ENCODE measurements at places on chromosomes 12 and 14. TPM values are rescaled to one million over a fixed set of nuclear protein-coding genes. Genes with fewer than 3 reads are reported as not detected.
A peak's percentile ranks its signal among the peaks of the same experiment; 100 is the strongest.

DNA sequence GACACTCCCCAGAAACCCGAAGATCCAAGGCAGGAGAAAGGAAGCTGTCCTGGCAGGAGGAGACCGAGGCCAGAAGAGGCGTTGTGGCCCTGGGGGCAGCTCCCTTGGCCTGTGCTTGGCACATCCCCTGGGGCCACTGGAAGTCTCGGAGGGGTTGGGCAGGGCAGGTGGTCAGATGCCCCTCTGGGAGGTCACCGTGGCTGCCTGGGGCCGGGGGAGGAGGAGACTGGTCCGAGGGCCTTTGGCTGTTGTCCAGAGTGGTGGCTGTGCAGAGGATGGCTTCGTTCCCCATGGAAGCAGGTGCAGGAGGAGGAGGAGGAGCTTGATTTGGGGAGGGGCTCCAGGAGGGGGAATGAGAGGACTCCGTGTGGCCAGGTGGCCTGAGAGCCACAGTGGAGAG lies 3.3 kb upstream of the NUDT14 start:
- DNase-seq = no peak

The DENR gene
- 27.0 TPM for total RNA-seq

- DNase-seq = no peak
Measured at GRCh38 chr12:32559434-32559833, 119.7 kb upstream of the DNM1L start.

The STXBP6 gene
- 2.8 TPM for total RNA-seq

GRCh38 chr12:66979251-66979650 lies 289.9 kb upstream of the CAND1 start:
- no peak for DNase-seq

The KRT85 gene
- not detected for total RNA-seq

DNA sequence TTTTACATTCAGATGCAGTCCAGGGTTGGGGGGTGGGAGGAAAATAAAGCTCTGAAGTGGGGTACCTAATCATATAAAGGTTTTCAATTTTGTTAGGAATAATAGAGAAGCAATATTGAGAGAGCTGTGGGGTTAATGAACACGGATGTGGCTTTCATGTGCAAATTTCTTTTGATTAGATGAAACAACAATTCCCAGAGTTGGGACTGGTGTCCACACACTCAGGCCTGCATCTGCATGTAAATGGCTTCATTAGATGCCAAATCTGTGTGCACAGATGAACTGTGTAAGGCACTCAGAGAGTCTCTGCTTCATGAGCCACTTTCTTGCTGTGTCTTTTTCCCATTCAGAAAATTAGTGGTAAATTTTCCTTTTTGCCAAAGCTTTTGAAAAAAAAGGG lies 377.1 kb upstream of the NOVA1 start:
- DNase-seq = no peak

DNA sequence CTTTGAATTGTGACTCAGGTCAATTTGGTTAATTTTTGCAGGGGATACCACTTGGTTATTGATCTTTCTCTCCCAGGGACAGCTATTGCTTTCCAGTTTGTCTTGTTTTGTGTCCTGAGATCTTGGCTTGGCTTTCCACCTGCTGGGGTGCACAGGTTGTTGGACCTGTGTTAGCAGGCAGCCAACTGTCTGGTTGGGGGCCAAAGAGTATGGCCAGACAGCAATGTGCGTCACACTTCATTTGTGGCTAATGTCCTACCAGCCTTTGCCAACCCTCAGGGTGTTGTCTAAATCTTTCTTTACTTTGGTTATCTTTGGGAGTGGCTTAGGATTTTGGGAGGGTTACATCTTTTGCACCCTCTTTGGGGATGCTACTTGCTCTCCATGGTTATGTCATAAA lies 494.9 kb upstream of the ATP2B1 start:
- DNase-seq = no peak

DNA sequence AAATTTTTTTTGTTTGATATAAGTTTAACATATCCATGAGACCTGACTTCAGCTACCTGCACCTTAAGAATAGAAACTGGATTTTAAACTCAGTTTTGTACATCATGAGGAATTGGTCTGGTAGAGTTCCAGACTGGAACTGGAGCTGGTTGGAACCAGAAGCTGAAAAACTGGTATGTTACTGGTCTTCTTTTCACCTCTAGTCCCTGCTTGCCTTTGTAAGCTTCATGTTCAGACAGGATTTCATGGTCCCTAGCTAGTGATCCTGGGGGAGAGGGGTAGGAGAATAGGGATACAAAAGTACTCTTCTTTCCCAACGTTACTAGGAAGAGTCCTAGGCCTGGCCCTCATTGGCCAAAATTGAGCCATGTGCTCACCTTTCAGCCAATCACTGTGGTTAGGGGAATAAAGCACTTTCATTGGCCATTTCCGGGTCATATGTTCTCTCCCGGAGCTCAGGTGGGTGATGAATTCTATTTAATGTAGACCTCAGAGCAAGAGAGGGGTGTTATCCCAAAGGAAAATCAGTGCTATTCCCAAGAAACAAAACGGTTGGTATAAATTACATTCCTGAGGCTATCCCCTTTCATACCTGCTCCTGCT lies 36.9 kb upstream of the APPL2 start:
- DNase-seq = no peak

The HOXC13 gene
- not detected for total RNA-seq

DNA sequence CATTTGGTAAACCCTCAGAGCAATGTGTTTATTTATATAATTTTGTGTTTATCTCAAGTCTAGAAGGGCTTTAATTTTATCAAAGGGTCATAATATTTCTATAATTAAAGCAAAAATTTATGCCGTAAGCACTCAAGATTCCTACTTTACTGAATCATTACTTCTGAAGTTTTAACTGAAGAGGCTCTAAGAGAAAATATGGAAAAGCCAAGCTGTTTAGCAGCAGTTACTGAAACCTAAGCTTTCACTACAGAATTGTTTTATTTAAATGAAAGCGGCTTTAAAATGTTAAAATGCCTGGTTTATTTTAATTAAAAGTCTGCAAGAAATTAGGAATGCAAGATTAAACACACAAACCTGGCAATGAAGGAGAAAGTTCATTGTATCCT lies 73.9 kb upstream of the BBS10 start:
- no peak for DNase-seq

DNA sequence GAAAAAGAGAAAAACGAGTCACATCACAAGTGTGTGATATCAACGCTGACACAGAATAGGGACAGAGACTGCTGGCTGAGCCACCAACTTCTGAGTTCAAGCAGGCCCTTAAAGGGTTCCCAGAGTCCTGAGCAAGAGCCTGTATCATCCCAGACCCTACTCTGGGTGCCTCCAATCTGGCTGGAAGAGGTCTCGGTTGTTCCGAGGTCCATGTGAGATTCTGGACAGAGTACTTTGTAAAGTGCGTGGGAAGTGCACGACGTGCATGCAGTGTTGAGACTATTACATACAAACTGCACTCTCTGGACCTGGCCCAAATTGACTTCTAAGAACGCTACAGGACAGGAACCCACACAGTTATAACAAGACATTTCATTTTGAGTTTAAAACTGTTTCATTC lies 40.6 kb downstream of the MOK start:
- DNase-seq = no peak

The KERA gene
- total RNA-seq = not detected

GRCh38 chr12:15193946-15194345 lies 27.3 kb downstream of the RERG start:
- no peak for DNase-seq

GRCh38 chr12:132140501-132140900 lies 3.6 kb downstream of the DDX51 start:
- DNase-seq = no peak

DNA sequence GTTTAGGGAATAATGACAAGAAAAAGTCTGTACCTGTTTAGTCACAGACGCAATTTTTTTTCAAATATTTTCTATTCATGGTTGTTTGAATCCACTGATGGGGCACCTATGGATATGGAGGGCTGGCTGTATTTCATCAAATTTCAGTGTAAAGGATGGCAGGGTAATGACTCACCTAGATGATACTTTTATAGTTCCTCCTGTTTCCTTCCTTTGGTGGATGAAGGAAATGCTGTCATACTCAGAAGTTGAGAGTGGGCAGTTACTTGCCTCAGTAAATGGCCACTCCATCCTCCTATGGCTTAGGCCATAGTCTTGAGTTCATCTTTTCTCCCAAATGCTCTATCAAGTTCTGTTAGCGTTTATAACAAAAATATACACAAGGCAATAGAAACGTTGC lies 18.9 kb upstream of the C12orf71 start:
- no peak for DNase-seq

The TAS2R30 gene
- 6.9 TPM for total RNA-seq

GRCh38 chr14:55749946-55750345 lies 169.9 kb downstream of the KTN1 start:
- DNase-seq = no peak

- no peak for DNase-seq
Measured at GRCh38 chr14:69262516-69262915, 2.6 kb downstream of the GALNT16 start.

The ALDH2 gene
- 114 TPM for total RNA-seq

The KRT73 gene
- total RNA-seq = not detected

The GPR132 gene
- total RNA-seq = 5.0 TPM

DNA sequence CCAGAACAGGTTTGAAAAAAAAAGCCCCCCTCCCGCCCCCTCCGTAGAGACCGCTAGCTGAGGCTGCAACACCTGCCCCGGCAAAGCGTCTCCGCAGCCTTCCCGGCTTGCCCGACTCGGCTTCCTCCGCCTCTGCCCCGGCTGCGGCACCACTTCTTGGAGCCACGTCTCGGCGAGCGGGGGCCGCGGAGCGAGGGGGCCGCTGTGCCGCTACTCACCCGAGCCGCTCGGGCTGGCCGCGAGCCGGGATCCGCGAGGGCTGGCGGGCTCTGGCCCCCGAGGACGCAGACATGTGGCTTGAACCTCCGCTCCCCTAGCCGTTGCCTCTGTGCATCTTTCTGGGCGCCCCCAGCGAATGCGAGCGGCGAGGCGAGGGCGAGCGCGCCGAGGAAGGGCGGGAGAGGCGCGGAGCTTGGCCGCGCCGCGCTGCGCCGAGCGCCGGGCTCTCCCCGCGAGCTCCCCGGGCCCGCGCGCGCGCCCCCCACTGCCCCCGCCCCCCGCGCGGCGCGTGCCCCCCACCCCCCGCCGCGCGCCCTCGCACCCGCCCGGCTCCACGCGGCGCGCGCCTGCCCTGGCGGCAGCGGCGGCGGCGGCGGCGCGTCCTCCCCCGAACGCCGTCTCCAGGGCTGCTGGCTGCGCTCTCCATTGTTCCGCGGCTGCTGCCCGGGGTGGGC lies 249.5 kb downstream of the APAF1 start:
- no peak for DNase-seq

The SMOC1 gene
- 5.6 TPM for total RNA-seq

DNA sequence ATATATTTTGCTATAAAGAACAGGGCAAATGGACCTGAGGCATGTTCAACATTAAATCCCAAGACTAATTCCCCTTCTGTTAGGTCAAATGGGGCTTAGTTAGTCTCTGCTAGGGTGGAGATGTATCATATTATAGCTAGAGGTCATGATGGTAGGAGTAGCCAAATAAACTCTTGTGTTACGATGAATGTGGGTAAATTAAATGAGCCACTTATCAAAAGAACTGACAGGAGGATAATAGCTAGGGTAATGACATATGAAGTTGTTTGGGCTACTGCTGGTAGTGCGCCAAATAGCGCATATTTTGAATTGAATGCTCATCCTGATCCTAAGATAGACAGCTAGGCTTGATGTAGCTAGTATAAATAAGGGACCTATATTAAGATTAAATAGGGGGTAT lies 445.0 kb downstream of the GXYLT1 start:
- DNase-seq = no peak

The KRT79 gene
- not detected for total RNA-seq

The SPTSSA gene
- total RNA-seq = 18.2 TPM

The PLA2G1B gene
- 0.91 TPM for total RNA-seq

- DNase-seq = no peak
Measured at GRCh38 chr12:96350982-96351381, 49.3 kb downstream of the CDK17 start.

- no peak for DNase-seq
Measured at GRCh38 chr12:916240-916639, 33.3 kb downstream of the RAD52 start.

DNA sequence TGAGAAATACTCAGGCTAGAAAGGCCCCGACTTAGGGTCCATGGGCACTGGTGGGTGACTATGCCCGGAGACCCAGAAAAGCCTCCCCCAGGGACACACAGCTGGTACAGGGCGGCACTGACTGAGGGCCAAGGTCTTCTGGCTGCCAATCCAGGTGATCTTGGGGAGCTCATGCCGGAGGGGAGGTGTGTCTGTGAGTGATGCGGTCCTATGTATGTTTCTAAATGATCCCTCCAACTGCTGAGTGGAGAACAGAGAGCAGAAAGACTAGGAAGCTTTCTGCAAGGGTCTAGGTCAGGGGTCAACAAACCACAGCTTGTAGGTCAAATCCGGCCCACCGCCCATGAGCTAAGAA lies 391 bp downstream of the SERPINA4 start:
- DNase-seq = no peak

- no peak for DNase-seq
Measured at GRCh38 chr12:92111256-92111655, 34.4 kb downstream of the BTG1 start.

The HOTAIR gene
- total RNA-seq = 9.7 TPM

DNA sequence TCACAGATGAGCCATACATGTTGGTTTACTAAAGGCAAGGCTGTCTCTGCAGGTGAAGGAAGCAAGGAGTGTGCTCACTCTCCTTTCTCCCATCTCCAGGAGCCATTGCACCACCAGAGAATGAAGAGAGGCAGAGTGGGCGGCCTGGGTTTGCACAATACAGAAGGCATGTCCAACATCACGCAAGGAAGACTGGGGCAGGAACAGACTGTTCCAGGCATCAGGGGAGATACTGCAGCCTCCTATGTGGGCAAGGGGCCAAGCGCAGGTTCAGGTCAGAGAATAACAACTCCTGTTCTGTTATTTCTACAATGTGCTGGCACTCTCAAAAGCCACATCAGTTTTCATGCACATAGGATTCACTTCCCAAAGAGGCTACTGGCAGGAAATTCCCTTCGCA lies 1.7 kb upstream of the TMEM229B start:
- no peak for DNase-seq

The ACOT6 gene
- total RNA-seq = not detected

GRCh38 chr12:128381946-128382345 lies 115.0 kb downstream of the TMEM132C start:
- no peak for DNase-seq

GRCh38 chr12:122031342-122032216 lies 9.9 kb downstream of the BCL7A start:
- peak; percentile 84 for DNase-seq

- no peak for DNase-seq
Measured at GRCh38 chr12:113479590-113480335, 8.1 kb upstream of the LHX5 start.

The DAO gene
- total RNA-seq = not detected

DNA sequence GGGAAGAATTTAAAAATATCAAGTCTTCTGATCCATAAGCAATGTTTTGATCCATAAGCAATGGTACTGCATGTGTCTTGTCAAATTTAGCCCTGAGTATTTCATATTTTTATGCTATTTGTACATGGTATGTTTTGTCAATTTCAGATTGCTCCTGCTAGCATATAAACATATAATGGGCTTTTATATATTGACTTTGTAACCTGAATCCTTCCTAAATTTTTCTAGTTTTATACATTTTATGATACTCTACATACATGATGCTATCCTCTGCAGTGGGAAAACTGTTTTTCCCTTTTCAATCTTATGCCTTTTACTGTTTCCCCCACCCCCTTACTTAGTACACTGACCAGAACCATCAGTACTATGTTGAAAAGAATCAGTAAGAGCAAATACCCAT lies 75.1 kb downstream of the R3HDM2 start:
- no peak for DNase-seq

Data from aorta (tissue), 5 donors.